ENCODE measurements at places on chromosomes 7 and 10.

DNA sequence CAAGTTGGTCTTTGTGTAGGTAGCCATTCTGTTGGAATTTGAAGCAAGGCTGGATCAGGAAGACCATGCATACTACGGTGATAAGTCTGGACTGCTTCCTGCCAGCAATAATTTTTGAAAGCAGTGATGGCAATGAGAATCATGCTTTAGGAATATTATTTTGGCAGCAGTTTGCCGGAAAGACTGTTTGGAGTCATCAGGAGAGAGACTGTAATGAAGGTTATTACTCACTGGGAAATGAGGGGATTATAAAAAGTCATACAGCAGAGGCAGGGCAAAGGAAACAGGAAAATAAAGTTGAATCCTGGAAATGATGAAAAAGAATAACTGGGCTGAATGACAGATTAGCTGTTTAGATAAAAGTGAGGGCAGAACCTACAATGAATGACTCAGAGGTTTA, 1136.8 kb upstream of the AUTS2 start:
- no peak for DNase-seq

DNA sequence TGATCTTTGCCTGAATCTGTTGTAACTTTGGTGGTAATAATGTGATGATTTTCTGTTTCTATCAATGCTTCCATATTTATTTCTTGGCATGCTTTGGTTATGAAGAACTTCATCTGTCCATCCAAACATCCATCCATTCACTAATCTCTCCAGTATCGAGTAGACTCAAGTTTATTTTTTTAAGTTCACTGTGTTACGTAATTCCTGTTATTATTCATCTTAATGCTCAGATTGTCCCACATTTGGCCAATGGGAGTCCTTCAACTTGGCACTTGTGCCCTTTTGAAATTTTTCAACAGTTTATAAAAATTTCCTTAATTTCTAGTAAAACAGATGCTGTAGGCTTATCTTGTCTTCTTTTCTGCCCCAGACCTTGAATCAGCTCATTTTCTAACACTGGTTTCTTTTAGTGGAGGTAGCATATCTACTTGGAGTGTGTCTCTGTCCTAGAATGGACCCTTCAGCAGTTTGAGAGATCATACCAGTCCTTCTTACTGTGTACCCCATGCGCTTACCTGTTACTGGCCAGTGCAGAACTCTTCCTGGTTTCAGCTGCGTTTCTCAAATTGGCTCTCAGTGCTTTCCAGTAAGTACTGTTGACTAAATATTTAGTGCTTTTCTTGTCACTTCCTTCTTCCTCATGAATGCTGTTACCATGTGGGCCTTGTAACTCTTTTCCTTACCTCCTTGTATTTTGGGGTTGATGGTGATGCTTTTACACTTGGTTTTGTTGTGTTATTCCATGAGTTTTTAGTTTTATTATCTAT, 100.8 kb downstream of the MLLT10 start:
- DNase-seq = no peak

DNA sequence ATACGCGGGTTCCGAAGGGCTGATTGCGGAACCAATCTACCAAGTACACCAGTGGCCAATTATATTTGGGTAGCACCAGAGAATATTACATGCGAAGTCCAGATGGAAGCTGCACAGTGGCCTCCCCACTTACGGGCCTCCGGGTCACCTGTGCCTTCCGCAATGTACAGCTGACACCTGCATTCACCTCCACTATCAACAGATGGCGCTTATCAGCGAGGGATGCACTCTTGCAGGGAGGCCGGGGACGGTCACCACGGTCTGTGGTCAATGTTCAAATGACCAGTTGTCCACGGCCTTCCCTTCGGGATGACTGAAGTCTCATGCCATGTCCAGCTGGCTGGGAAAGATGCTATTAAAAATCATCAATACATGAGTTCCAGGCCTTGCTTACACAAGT, 47.6 kb downstream of the SLIT1 start:
- DNase-seq = no peak

DNA sequence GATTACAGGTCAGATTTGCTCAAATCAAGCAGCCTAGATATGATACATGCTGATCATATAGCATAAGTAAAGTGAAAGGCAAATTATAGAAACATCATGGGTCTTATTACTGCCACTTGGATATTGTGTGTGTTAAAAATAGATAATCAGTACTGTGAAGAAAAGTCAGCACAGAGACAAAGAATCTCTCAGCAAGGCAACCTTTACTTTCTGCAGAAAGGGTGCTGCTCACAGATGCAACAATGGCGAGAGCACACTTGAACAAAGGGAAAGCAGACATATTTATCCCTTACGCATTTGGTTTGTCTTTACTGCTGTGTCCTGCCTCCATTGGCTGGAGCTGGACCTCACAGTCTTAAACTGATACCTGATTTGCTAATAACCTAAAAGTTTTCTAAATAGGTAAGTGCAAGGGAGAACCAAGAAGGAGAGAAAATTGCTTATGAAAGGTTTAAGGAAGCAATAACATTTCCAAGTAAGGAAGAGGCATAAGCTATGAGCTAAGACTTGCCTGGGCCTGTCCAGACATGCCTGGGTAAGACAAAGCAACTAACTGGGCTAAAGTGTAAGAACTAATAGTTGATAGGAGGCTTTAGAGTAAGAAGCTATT, 1310.8 kb upstream of the LRRTM3 start:
- no peak for DNase-seq

DNA sequence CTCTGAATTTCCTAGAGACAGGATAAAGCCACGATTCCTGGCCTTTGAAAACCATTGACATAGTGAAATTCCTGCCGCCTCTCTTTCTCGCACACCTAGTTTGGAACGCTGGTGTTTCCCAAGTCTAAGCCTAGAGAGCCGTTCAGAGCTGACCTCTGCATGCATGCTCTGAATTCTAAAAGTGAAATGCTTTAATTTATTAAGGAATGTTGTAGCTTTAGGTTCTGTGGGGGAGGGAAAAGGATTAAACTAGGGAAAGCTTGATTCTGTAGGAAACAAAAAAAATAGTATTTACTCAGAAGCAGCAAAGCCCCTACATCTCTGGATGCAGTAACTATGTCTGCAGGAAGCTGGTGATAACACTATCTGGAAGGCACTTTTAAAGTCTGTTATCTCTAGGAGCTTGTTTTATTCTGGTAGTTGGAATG, 27.3 kb downstream of the PFKP start:
- no peak for DNase-seq

All from RWPE2 (cell line).